IPS DF 6.9 (cell line): ENCODE measurements at places on chromosomes 2 and 18.

DNA sequence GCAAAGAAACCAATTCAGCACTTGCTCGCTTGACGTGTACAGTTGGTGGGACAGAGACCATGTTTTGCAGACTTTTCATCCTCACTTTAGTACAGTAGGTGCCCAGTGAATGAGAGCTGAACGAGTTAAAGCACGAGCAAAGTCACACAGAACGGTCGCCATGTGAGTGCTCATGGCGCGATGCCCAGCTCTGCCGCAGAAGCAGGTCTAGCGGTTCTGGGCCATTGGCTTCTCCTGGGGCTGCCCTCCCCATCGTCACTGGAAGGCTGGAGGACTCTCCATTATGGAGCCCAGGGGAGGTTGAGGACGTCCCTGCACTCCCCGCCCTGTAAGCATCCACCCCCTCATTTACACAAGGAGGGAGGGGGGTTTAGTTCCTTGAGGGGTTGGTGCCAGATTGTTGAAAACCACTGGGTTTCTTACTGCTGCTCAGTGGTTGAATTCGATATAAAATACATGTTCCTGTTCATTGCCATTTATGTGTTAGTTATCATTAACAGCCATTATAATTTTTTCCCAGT lies 24.9 kb downstream of the PTGR3 start:
- H3K4me1 ChIP-seq: no peaks in the 10 kb centered on the region
- H3K27ac ChIP-seq: no peak overlapping the region
- no peak for DNase-seq
- H3K27me3 ChIP-seq: no peaks in the 10 kb centered on the region
- no peak overlapping the region for H3K4me3 ChIP-seq

GRCh38 chr2:126506786-126507185 lies 149.2 kb upstream of the GYPC start:
- no peak for DNase-seq
- no peak overlapping the region for H3K27ac ChIP-seq
- H3K36me3 ChIP-seq: no peaks in the 10 kb centered on the region
- peaks cover 1% of the 10 kb centered on the region; the same call in 1 of the 2 replicates for H3K4me1 ChIP-seq
- H3K27me3 ChIP-seq: no peaks in the 10 kb centered on the region

GRCh38 chr2:65802298-65802942 lies 370.0 kb upstream of the SPRED2 start:
- H3K4me1 ChIP-seq: no peaks in the 10 kb centered on the region
- no peaks in the 10 kb centered on the region for H3K36me3 ChIP-seq
- H3K27me3 ChIP-seq: no peaks in the 10 kb centered on the region
- H3K4me3 ChIP-seq: no peak overlapping the region
- no peak for DNase-seq
- H3K27ac ChIP-seq: no peak overlapping the region

DNA sequence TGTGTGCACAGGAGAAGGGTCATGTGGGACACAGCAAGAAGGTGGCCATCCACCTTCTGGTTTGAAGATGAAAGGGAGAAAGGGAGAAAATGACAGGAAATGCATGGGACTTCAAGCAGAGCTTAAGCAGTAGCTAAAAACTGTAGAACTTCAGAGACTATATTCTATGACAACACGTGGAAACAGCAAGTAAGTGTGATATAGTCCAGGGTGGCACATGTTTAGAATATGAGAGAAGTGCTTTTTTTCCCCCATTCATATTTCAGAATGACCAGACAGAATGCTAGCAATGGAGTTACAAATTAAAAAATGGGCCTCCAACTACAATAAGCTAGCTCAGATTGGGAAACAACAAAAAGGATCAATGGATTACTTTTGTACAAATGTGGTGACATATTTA lies 1042.2 kb downstream of the TMEM182 start:
- H3K4me3 ChIP-seq: no peak overlapping the region
- H3K27ac ChIP-seq: no peak overlapping the region
- no peaks in the 10 kb centered on the region; the same call in 1 of the 2 replicates for H3K27me3 ChIP-seq

DNA sequence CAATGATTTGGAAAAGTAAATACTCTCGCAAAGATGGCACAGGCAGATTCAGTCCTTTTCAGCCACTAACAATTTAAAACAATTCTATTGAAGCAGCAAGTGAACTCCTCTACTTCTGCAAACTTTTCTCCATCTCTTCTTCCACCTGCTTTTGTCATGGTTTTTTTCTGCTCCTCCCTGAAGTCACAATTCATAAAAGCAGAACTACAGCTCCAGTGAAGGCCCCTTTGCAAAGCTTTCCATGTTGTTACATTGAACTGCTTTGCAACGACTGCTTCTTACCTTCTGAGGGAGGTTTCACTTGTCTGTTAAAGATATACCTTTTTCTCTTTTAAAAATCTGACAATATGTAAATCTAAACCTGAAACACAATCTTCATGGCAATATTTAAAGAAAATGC lies 3.7 kb upstream of the SERTAD2 start:
- H3K4me3 ChIP-seq: no peak overlapping the region
- no peaks in the 10 kb centered on the region for H3K4me1 ChIP-seq
- no peak for DNase-seq
- H3K36me3 ChIP-seq: no peaks in the 10 kb centered on the region

DNA sequence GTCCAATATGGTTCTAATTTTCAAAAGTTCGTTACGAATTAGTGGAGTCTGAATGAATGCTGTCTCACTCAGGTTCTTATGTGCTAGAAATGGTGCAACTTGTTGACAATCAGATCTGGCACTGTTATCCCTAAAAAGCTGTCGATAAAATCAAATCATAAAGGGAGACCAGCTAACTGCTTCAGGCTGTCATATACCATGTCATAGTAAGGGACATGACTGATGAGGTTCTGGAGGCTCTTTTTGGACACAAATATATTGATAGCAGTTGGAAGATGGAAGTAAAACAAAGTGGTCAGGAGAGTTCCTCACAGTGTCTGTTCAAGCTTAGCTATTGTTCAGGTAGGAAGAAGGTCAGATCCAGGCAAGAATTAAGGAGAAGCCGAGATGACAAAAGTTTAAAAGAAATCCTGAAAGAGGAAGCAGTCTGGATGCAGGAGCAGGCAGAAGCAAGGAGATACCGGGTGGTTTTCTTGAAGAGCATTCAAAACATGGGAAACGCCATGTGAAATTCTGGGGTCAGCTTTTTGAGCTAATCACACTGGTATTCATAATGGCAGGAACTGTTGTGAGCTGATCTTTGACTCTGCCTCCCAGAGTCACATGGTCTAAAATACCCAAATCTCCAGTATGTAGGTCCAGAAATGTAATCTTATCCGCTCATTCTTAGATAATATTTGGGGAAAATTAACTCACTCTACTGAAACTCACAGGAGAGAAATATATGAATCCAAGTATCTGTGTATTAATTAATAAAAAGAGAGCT lies 9.4 kb upstream of the CAVIN2 start:
- H3K4me1 ChIP-seq: no peaks in the 10 kb centered on the region
- H3K4me3 ChIP-seq: no peak overlapping the region
- H3K27ac ChIP-seq: no peak overlapping the region
- H3K27me3 ChIP-seq: no peaks in the 10 kb centered on the region

DNA sequence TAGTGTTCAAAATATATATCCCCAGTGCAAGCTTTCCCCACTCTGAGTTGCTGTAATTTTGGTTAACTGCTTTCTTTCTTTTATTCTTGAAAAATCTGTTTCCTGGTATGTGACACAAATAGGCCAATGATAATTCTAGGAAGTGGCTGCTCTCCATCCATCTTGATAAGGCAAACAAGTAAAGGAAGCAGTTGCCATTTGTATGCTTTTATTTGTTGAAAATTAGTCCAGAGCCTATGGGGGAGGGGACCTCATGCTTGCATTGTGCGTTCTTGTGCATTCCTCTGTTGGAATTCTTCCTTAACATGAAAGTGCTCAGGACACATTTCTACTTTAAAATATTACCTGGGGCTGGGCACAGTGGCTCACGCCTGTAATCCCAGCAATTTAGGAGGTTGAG lies 111.2 kb upstream of the FSHR start:
- H3K36me3 ChIP-seq: no peaks in the 10 kb centered on the region
- no peaks in the 10 kb centered on the region for H3K27me3 ChIP-seq
- no peaks in the 10 kb centered on the region for H3K4me1 ChIP-seq
- no peak overlapping the region for H3K27ac ChIP-seq

- no peak overlapping the region for H3K4me3 ChIP-seq
- peaks cover 2% of the 10 kb centered on the region; the same call in 1 of the 2 replicates for H3K36me3 ChIP-seq
- no peak overlapping the region for H3K27ac ChIP-seq
- H3K27me3 ChIP-seq: no peaks in the 10 kb centered on the region
- no peak for DNase-seq
Measured at GRCh38 chr2:200449149-200449548, 60.7 kb downstream of the KCTD18 start.

- H3K4me3 ChIP-seq: no peak overlapping the region
- H3K27ac ChIP-seq: no peak overlapping the region
- no peak for DNase-seq
- H3K36me3 ChIP-seq: no peaks in the 10 kb centered on the region
Measured at GRCh38 chr2:233056961-233057605, 3.1 kb upstream of the INPP5D start.

GRCh38 chr2:67057901-67058703 lies 339.0 kb upstream of the ETAA1 start:
- H3K4me3 ChIP-seq: no peak overlapping the region
- H3K27me3 ChIP-seq: no peaks in the 10 kb centered on the region
- no peak for DNase-seq
- no peaks in the 10 kb centered on the region for H3K4me1 ChIP-seq

DNA sequence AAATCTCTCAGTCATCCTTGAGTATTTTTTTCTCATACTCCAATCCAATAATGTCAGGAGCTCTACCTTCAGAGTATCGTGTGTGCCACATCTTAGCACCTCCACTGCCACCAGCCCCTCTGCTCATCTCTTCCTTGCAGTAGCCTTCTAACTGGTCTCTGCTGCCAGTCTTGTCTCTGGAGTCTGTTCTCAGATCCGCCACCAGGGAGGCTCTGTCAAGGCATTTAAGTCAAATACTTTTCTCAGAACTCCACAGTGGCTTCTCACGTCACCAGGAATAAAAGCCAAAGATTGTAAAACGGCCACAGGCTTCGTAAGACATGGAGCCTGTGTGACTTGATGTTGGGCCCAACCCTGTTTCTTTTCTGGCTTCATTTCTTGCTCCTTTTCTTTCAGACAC lies 7.1 kb downstream of the UNC50 start:
- DNase-seq: no peak
- H3K4me3 ChIP-seq: no peak overlapping the region
- H3K27ac ChIP-seq: no peak overlapping the region
- H3K36me3 ChIP-seq: peaks cover 6% of the 10 kb centered on the region; the same call in 1 of the 2 replicates
- H3K4me1 ChIP-seq: no peaks in the 10 kb centered on the region

GRCh38 chr2:88416016-88416663 lies 36.4 kb downstream of the FOXI3 start:
- no peaks in the 10 kb centered on the region for H3K27me3 ChIP-seq
- peak overlapping the region; percentile 30 for H3K27ac ChIP-seq
- peak; percentile 54 for DNase-seq
- H3K36me3 ChIP-seq: no peaks in the 10 kb centered on the region
- no peak overlapping the region for H3K4me3 ChIP-seq

DNA sequence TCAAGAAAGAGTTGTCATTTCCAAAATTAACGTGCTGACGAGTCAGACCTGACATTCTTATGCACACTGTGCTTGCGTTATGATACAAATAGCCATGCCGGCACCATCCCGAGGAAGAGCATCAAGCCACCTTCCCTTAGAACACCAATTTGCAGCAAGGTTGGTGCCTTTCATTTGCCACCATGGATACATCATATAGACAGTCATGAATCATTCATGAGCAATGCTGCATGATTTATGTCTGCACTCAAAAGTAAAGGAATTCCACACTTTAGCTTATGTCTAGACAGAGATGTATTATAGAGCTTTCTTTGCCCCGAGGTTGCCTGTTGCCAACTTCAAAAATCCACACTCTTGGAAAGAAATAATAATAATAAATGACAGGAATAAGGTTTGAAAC lies 166.9 kb downstream of the VWC2L start:
- H3K4me1 ChIP-seq: no peaks in the 10 kb centered on the region
- no peak overlapping the region for H3K4me3 ChIP-seq
- no peak for DNase-seq
- no peak overlapping the region for H3K27ac ChIP-seq
- H3K27me3 ChIP-seq: no peaks in the 10 kb centered on the region

GRCh38 chr2:20561637-20562454 lies 89.1 kb downstream of the HS1BP3 start:
- H3K4me1 ChIP-seq: peaks cover 16% of the 10 kb centered on the region
- DNase-seq: no peak
- no peak overlapping the region for H3K27ac ChIP-seq
- H3K4me3 ChIP-seq: no peak overlapping the region
- H3K27me3 ChIP-seq: no peaks in the 10 kb centered on the region

DNA sequence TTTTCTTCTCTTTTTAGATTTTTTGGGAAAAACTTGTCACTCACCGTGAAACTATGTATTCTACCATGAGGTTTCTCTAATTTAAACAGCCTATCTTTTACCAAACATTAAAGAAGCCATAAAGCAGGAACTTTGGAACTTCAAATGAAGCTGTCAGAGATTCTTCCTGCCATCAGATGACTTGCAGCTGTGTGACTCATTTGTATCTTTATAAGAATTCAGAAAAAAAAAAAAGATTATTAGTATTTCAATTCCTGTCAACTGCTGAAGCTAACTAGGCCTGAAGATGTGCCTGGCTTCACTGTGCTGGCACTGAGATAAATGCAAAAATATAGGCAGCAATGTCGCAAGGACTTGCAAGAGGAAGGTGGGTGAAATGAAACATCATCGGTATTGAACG lies 1399.1 kb upstream of the PIK3C3 start:
- no peaks in the 10 kb centered on the region for H3K4me1 ChIP-seq
- H3K4me3 ChIP-seq: no peak overlapping the region
- no peaks in the 10 kb centered on the region for H3K27me3 ChIP-seq
- DNase-seq: no peak

DNA sequence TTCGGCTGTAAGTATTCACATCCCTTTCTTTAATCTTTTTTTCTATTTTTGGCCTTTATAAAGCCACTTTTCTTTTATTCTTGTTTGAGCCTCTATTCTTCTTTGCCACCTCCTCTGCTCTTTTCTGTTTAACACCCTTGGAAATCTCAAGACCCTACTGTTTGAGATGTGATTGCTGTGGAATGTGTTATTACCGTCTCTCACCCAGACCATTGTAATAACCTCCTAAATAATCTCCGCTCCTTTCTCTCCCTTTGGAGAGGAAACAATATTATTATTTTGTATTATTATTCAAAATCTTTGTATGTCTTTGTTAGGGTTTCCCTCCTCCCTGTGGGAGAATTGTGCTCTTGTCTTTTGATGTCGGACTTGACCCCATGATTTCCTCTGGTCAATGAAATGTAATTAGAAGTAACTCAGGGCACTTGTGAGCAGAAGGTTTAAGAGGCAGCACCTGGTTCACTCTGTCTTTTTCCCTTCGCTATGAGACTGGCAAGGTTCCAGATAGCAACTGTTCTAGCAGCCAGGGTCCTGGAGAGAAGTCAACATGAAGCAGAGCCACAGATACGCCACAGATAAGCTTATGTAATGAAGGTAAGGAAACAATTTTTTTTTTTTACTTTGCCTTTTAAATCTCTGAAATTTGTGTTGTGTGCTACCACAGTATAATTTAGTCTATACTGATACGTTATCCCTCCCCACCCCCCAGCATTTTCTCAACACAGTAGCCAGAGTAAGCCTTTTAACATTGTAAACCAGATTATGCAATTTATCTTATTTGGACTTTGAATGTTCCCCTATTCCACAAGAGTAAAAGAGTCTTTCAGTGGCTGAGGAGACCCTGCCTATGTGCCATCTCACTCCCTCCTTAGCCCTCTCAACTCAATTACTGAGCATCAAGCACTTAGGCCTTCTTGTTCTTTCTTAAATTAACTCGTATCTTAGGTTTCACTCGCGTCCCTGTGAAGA lies 601.2 kb upstream of the ZNF804A start:
- H3K4me1 ChIP-seq: peaks cover 2% of the 10 kb centered on the region
- DNase-seq: no peak
- H3K27ac ChIP-seq: no peak overlapping the region
- H3K4me3 ChIP-seq: no peak overlapping the region
- no peaks in the 10 kb centered on the region for H3K27me3 ChIP-seq

GRCh38 chr18:55249550-55249949 lies 290.3 kb upstream of the CCDC68 start:
- H3K4me1 ChIP-seq: no peaks in the 10 kb centered on the region
- H3K27me3 ChIP-seq: no peaks in the 10 kb centered on the region
- H3K4me3 ChIP-seq: no peak overlapping the region
